ENCODE measurements at places on chromosomes 11 and 22.

DNA sequence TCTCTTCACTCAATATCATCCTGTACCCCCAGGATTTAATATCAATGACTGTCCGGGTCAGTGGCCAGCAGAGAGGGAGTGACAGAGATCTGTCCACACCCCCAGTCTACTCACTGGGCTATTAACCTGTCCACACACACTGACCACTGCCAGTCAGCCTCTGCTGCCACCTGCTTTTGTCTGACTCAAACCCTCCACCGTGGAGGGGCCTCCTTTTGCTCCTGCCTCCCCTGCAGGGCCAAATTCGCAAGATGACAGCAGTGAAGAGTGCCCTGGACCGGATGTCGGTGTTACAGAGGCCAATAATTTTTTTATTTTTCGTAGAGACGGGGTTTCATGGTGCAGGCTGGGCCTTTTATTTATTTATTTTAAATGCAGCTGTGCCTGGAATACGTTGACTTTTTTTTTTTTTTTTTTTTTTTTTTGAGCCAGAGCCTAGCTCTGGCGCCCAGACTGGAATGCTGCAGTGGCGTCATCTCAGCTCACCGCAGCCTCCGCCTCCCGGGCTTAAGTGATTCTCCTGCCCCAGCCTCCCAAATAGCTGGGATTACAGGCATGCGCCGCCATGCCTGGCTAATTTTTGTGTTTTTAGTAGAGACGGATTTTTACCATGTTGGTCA, 5.1 kb downstream of the PDXP start:
- H3K4me1 ChIP-seq, result peaks cover 57% of the 10 kb centered on the region
- H3K27me3 ChIP-seq, result no peaks in the 10 kb centered on the region
- peak overlapping the region; percentile 72 for H3K27ac ChIP-seq

GRCh38 chr11:29319210-29319609, 697.6 kb downstream of the KCNA4 start:
- peaks cover 9% of the 10 kb centered on the region for H3K27me3 ChIP-seq
- no peaks in the 10 kb centered on the region for H3K4me1 ChIP-seq
- no peak overlapping the region for H3K4me3 ChIP-seq
- H3K27ac ChIP-seq, result no peak overlapping the region
- H3K36me3 ChIP-seq, result no peaks in the 10 kb centered on the region

DNA sequence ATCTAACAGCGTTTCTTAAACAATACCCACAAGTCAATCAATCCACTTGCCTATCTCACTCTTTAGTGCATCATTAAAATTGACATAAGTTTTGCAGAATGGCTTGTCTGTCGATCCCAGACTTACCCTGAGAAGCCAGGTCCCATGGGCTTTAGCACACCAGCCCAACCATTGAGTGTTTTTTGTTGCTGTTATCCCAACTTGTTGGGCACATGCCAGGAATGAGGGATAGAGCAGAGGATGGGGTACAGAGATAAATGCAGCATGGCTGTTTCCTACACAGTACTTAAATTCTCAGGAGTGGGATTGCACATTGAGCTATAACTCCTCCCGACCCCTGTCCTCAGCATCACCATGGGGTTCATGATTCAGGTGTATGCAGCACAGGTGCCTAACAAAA, 64.2 kb upstream of the RASSF10 start:
- H3K27ac ChIP-seq, result no peak overlapping the region
- DNase-seq, result no peak
- peaks cover 10% of the 10 kb centered on the region for H3K27me3 ChIP-seq
- H3K4me1 ChIP-seq, result peaks cover 22% of the 10 kb centered on the region
- no peak overlapping the region for H3K4me3 ChIP-seq

DNA sequence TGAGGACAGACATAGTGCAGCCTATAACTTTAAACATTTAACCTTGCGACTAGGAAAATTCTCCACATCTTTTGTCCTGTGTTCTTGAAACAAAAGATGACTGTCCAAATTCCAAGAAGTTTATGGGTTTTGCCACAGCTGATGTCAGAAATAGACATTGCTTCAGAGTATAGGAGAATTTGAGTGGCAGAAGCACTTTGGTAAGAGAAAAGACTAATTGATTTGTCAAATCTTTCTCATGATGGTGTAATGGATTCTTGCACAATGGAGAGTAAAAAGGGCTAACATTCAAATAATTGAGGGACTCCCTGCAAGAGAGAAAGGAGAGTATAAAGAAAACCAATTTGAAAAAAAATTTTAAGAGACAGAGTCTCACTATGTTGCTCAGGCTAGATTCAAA, 25.3 kb downstream of the C11orf58 start:
- H3K4me3 ChIP-seq, result no peak overlapping the region
- no peaks in the 10 kb centered on the region for H3K4me1 ChIP-seq
- peaks cover 7% of the 10 kb centered on the region for H3K36me3 ChIP-seq
- H3K27ac ChIP-seq, result no peak overlapping the region

DNA sequence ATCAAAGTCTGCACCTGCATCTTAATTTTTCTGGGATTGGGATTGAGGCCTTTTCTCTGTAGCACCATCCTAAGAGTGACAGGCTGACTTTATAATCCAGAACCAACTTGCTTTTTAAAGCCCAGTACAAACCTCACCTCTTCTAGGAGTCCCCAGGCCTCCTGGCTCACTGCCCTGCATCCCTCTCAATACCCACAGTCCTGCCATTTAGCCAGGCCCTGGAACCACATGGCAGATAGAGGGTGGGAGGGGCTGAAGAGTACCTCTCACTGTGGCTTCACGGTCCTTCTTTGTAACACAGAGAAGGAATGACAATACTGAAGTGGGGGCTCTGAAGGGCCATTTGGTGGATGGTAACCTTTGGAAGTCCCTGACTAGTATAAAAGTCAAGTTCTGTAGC, 63.5 kb upstream of the PHOX2A start:
- peaks cover 22% of the 10 kb centered on the region for H3K4me1 ChIP-seq
- peaks cover 14% of the 10 kb centered on the region for H3K36me3 ChIP-seq
- H3K27ac ChIP-seq, result no peak overlapping the region
- H3K27me3 ChIP-seq, result no peaks in the 10 kb centered on the region
- no peak overlapping the region for H3K4me3 ChIP-seq
- no peak for DNase-seq

DNA sequence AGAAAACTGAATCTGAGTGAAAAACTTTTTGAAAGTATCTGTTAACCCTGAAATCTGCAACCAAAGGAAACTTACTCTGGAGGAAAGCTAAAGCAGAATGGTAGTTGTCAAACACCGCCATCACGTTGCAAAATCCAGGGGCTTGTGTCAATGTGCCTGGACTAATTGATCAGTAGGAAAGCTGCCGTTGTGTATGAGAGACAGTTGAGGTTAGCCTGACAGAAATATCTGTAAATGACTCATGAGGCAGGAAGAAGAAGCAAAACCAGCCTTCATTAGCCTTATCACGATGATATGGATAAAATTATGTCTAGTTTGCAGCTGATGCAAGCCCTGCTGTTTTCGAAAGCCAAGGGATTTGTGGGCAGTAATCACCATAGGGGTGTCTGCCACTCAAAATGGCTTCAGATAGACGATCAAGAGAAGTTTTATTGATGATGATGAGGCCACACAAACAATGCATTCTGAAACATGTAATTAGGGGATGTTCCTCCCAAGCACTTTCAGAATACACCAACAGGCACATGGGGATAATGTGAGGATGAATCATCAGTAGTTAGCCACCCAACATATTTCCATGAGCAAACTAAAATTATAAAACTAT, 8.9 kb downstream of the SCGB1A1 start:
- peaks cover 4% of the 10 kb centered on the region for H3K36me3 ChIP-seq
- DNase-seq, result no peak
- peaks cover 16% of the 10 kb centered on the region for H3K27me3 ChIP-seq
- H3K4me3 ChIP-seq, result no peak overlapping the region

Measured in nephron progenitor cell (in vitro differentiated cells).